ENCODE measurements at places on chromosomes 3 and 15.

- no peak for DNase-seq
Observed at GRCh38 chr3:75814797-75815196, 29.4 kb upstream of the ZNF717 start.

DNA sequence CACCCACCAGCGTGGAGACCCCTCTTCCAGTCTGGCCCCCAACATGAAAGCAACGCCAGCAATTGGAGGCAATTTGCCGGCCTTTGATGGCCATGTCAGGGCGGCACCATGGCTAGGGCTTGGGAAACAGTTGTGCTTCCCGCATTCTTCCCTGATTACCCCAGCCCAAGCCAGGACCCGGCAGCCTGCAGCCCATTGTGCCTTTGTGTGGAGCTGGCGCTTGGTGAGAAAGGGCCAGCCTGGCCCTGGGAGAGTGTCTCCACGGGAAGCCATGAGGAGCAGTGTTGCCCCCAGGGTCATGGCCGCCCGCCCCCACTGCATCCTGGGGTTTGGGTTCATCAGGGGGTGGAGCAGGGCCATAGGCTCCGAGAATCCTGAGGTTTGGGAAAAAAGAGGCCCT lies 66.0 kb downstream of the DNAJB8 start:
- no peak for DNase-seq

DNA sequence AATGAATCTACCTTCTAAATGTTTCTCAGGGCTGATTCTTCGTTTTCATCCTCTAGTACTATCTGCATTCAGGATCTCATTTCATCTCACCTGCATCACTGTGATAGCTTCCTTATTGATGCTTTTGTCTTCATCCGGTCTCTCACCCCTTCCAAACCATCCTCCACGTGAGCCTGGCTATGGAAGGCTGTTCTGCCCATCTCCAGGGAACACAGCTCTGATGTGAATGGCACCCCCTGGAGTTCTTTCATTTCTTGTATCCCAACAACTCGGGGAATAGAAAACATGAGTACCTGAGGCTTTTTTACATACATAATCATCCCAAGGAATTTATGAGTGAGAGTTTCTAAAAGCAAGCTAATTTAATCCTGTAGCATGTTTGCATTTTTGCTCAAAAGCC lies 8.8 kb upstream of the DPPA4 start:
- no peak for DNase-seq

GRCh38 chr3:37982331-37982730 lies 8.3 kb upstream of the VILL start:
- no peak for DNase-seq

- DNase-seq = no peak
Observed at GRCh38 chr3:37892927-37893600, 31.4 kb downstream of the CTDSPL start.

Measured in stimulated activated CD4-positive, alpha-beta T cell treated with anti-CD3 and anti-CD28 coated beads, TNF-alpha, amount 100 ng/mL, for 1 hour (primary cell).